ENCODE measurements at places on chromosomes 6 and 20.

DNA sequence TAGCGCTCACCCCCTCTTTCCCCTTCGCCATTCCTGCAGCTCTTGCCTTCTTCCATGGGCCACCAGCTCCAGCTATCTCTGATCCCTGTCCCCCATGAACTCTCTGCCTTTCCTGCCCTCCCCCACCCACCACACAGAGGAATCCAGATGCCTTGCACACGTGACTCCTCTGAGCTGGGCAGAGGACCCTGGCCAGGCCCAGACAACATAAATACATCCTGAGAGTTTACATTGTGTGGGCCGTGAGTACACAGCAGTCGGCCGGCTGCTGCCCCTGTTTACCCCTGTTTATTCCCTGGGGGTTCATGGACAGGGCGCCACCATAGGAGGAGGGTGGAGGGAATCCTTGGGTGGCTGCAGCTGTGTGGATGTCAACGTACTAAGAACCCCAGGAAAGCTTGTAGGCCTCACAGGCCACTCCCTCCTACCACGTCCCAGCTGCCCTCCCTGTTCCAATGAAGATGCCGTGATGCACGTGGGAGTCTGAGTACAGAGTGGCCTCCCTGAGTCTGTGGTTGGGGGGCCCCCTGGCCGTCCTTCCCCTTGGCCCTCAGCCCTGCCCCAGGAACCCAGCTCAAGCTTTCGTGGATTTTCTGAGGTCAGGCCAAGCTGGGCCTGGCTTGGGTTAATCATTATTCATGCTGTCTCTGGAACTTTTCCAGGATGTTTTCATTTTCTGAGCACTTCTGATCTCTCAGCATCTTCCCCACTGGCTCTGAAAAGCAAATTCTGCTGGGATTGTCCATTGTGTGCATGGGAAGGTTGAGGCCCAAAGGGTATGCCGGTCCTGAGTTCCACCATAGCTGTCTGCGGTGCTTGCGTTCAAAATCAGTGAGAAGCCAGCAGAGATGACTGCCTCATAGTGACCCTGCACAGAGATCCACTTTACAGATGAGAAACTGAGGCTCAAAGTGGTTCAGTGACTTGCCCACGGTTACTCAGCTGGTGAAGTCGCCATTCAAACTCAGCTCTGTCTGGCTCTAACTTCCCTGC is 136.3 kb downstream of the MRPL14 start:
- DNase-seq: no peak

DNA sequence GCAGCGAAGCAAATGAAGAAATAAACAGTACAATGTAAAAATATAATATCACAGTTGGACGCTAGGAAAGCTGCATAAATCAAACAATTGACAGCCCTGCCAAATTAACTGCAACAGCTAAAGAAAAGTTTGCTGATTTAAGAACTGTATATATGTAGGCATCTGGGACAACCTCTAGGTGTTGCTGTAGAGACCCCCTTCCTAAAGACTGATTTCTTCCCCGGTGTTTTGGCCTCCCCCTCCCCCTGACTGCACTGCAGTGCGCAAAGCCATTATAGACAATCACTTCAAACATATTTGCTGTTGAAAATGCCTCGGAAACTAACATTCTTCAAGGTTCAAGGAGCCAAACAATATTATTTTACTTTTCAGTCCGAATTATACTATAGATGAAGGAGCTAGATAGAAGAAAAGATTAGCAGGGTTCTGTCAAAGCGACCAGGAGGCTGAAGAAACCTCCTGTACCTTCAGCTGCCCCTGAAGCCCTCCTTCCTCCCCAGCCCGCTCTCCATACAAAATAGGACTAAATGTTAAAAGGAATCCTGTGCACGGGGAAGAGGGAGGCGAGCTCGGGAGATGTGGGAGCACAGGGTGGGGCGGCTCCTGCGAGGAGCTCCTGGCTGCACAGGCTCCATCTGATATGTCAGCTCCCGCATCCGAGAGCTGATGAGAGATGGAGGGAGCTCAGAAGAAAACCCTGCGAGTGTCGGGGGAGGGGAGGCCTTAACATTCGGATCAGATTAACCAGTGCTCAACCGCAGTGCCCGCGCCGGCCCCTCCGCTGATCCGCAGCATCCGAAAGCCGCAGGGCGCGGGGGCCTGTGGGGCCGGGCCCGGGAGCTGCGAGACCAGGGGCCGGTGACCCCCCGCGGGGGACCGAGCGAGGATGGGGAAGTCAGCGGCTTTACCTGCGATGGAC is 822 bp downstream of the ELOVL4 start:
- DNase-seq: peak; percentile 67

DNA sequence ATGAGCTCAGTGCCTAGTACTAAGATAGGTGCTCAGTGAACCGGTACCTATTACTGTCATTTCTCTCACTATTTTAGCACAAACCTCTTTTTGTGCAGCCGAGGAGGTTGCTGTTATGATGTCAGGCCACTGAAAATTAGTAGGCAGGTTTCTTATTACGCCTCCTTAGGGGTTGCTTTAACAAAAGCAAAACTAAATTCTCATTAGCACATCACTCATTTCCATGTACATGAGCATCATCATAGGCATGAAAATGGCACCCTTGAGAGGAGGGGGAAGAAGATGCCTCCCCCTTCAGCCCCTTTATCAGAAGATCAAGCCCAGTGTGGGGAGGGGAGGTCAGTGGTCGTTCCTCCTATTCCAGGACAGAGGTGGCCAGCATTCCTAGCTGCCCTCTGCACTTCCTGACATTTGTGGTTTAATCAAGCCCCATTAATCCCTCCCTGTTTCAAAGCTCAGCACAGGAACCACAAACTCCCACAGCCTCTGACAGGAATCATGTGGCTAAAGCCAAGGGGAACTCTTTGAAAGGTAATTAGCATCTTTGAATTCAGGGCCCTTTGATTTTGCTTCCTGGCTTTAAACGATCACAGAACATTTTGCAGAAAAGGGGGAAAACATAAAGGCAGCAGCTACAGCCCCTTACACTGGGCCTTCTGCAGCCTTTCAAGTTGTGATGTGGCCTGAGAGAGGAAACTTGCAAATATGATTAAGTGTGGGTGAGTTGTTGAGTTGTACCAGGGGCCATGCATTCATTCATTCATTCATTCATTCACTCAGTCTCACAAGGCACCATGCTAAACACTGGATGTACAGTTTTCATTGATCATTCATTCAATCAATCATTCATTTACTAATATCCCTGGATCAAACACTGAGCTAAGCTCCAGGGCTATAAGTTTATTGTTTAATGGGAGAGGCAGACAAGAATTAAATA is 31.9 kb upstream of the PSMF1 start:
- DNase-seq: no peak

DNA sequence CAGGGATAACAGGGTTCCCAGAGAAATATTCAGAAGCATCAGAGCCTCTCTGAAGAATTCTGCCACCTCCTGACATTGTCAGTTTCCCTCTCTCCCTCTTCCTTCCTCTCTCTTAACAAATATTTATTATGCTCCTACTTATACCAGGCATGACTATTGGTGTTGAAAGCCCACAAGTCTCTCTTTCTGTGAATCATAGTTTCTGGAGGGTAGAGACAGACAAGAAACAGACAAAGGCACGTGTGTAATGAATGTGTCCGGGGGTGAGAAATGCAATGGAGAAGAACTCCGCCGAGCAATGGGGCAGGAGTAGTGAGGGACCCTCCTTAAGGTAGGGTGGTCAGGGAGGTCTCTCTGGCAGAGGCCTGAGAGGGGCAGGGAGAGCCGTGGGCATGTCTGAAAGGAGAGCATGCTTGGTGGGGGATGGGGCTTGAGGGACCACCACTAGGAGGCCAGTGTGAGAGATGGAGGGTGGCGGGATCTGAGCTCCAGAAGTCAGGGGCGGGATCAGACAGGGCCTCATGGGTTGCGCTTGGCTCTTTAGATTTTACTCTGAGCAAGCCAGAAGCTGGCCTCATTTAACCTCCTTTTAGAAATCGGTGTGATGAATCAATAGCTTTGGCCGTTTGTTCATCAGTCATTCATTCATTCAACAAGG is 57.3 kb downstream of the EYA2 start:
- DNase-seq: no peak

DNA sequence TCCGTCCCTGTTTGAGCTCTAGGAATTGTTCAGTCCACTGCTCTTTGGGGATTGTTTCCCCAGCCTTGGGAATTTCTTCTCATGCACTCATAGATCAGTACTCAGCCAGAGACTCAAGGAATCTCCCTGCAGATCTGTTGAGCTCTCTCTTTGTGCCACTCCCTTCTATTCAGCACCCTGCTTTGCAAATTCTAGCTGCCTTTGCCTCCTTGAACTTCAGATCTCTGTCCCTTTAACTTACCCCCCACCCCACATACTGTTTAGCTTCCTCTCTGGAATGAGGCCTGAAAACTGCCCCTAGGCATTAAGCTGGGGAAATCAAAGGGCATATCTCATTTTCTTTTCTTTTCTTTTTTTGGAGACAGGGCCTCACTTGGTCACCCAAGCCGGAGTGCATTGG is 30.5 kb downstream of the QRSL1 start:
- DNase-seq: no peak

- DNase-seq: no peak
Observed at GRCh38 chr6:128095362-128095761, 194.5 kb upstream of the THEMIS start.

DNA sequence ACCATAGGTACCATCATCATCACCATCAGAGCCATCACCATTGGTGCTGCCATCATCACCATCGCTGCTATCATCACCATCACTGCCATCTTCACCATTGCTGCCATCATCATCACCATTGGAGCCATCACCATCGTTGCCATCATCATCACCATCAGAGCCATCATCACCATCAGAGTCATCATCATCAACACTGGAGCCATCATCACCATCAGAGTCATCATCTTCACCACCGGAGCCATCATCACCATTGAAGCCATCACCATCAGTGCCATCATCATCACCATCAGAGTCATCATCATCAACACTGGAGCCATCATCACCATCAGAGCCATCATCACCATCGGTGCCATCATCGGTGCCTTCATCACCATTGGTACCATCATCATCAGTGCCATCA is 338.7 kb downstream of the TAF4 start:
- no peak for DNase-seq

GRCh38 chr20:44271915-44272663 is 25.0 kb downstream of the GDAP1L1 start:
- peak; percentile 47 for DNase-seq

DNA sequence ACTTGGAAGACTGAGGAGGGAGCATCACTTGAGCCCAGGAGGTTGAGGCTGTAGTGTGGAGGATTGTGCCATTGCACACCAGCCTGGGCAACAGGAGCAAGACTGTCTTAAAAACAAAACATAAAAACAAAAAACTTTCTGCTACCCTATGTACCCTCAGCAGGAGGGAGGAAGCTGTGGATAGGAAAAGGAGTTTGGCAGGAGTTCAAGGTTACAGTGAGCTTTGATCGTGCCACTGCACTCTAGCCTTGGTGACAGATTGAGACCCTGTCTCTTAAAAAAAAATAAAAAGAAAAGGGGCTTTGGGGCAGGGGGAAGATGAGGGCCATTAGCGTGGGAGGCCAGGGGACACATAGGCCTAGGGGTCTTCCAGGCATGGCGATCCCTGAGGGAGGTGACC is 135.7 kb downstream of the DHX35 start:
- DNase-seq: no peak

- no peak for DNase-seq
Observed at GRCh38 chr20:44142413-44142812, 44.6 kb downstream of the JPH2 start.

Data from A673 (cell line).